ENCODE measurements at places on chromosomes 1 and 21. TPM values are rescaled to one million over a fixed set of nuclear protein-coding genes. Genes with fewer than 3 reads are reported as not detected.
A peak's percentile ranks its signal among the peaks of the same experiment; 100 is the strongest.

Gene ZNHIT6
- 8.2 TPM for total RNA-seq

DNA sequence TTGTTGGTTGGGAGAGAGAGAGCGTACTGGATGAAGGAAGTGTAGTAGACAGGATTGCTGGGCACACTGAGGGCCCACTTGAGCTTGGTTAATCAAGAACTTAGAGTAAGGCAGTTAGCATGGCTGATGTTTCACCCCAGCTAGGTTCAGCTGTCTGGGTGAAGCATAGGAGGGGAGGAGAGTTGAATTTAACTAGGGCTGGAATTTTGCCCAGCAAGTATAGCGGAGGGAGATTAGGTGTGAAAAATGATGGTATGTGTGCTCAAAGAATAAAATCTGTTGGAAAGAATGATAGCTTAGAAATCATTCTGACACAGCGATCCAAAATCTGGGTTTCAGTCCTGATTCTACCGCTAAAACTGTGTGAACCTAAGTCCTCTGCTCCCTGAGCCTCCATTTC, 461.5 kb upstream of the PROX1 start:
- no peaks in the 10 kb centered on the region for H3K36me3 ChIP-seq
- no peaks in the 10 kb centered on the region for H3K27me3 ChIP-seq

Gene OLIG2
- not detected for total RNA-seq

DNA sequence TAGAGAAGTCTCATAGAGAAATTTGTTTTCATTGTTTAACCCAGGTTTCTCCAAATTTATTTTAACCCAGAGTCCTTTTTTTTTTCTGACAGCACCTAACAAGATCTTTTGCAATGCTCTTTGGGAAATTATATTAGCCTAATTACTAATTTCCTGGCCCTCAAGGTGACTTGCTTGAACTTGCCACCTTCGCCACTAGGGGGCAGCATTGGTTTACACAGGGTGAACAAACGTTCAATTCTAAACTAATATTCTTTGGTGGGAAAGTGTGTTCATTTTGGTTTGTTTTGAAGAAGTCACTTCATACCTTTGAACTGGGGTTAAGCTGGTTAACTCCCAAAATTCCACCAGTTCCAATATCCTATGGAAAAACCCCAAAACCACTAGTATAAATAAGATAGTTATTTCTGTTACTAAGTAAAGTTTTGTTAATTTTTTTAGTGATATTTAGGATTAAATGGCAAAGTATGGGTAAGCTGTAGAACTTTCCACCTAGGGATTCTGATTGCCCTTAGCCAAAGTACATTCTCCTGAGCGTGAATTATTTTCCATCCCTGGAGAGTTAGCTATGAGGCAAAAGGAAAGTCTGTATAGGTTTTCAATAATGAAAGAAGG, 13.0 kb downstream of the CCDC190 start:
- DNase-seq: no peak
- H3K36me3 ChIP-seq: no peaks in the 10 kb centered on the region
- H3K4me1 ChIP-seq: no peaks in the 10 kb centered on the region
- no peaks in the 10 kb centered on the region for H3K27me3 ChIP-seq
- no peak overlapping the region for H3K4me3 ChIP-seq

DNA sequence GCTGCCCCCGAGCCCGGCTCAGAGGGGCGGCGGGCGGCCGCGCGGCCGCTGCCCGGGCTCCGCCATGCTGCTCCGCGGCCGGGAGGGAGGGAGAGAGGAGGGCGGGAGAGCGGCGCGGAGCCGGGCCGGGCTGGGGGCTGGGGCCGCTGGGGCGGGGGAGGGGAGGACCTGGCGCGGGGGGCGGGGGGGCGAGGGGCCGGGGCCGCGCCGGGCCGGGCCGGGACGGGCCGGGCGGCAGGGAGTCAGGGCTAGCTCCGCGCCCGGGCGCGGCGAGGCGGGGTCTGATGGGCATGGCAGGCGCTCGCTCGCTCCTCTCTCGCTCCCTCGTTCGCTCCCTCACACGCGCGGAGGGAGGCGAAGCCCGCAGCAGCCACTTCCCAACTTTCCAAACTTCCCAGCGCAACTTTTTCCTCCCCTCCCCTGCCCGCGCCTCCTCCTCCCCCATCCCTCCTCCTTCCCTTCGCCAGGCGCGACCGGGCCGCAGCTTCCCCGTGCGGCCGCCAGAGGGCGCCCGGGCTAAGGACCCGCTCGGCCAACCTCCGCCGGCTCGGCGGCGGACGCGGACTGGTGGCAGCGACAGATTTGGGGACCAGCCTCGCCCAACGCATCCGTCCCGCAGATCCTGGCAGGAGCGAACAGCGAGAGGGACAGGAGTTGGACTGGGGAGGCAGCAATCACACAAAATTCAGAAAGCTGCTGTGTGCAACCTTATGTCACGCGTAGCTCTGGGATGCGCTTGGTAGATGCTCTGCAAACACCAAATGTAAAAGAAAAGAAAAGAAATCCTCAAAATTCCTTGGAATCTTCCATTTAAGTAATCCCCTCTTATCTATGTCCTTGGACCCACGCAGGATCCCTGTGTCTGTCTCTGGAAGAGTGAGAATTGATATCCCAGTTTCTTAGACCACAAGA, at the start of gene TRABD2B:
Gene TRABD2B, minus strand, starts transcription at position 97 of the 912 bp plus-strand sequence.
- H3K27me3 ChIP-seq: no peaks in the 10 kb centered on the region
- H3K27ac ChIP-seq: peak within 1 kb of the TSS; percentile 93
- no peak for DNase-seq
- peaks cover 8% of the 10 kb centered on the region for H3K4me1 ChIP-seq
- peak within 1 kb of the TSS; percentile 38 for H3K4me3 ChIP-seq
- H3K36me3 ChIP-seq: no peaks in the 10 kb centered on the region

DNA sequence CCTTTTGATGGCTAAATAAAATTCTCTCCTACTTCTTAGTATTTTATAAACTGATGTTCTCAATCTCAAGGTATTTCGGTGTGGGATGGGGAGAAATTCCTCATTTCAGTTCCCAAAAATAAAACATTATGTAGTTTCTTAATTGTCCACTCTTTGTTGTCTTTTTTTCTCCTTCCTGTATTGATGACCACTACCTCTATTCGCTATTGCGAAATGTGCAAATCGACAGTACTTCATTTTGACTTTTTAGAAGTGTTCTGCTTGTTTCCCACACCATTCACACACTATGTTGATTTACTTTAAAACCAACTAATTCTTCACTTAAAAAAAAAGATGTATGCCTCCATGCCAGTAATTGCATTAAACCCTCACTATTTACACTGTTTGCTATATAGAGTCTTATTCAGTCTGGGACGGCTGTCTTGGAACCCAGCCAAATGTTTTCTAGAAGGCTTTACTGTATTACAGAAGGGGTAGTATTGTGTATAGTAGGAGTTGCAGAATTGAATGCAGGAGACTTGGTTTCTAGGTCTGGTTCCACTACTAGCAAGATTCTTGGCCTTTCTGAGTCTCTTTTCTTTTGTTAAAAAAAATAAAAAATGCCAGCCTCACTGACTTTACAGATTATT, 5.6 kb downstream of the RNF2 start:
- H3K4me3 ChIP-seq: no peak overlapping the region
- no peaks in the 10 kb centered on the region for H3K36me3 ChIP-seq
- no peaks in the 10 kb centered on the region for H3K27me3 ChIP-seq
- no peak overlapping the region for H3K27ac ChIP-seq
- DNase-seq: no peak

DNA sequence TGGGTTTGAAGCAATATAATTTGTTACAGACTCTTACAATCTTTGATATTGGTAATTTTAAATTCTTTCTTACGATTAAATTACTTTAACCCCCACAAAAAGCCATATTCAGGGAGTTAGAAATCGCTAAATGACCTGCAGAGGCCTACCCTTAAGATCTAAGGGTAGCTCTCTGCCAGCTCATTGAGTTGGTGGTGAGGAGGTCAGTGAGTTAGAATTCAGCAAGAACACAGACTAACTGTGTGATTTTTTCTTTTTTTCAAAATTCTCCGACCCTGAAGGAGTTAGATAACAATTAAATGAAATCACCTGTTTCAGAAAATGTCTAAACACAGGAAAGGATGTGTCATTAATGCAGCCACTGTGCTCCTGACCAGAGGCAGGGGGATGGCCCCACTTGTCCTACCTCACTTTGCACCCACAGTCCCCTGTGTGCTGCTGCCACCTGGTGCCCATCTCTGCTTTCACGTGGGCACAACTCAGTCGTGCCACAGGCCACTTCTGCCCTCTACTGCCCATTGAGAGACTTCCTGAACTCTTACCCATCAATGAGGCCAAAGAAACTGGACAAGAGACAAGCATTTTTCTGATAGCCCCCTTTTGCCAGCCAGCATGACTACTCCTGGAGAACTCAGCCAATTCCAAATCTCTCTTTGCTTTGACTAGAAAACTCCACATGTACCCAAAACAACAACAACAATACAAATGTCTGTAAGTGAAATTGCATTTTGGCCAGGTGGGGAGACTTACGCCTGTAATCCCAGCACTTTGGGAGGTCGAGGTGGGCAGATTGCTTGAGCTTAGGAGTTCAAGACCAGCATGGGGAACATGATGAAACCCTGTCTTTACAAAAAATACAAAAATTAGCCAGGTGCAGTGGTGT, 8.4 kb downstream of the CFAP45 start:
- no peak overlapping the region for H3K4me3 ChIP-seq
- H3K36me3 ChIP-seq: no peaks in the 10 kb centered on the region
- peak overlapping the region; percentile 9 for H3K27ac ChIP-seq
- peaks cover 10% of the 10 kb centered on the region for H3K4me1 ChIP-seq

GRCh38 chr1:110765640-110766335, 91.0 kb upstream of the KCNA3 start:
- DNase-seq: no peak
- no peaks in the 10 kb centered on the region for H3K36me3 ChIP-seq
- H3K4me3 ChIP-seq: no peak overlapping the region
- H3K4me1 ChIP-seq: no peaks in the 10 kb centered on the region
- no peaks in the 10 kb centered on the region for H3K27me3 ChIP-seq

DNA sequence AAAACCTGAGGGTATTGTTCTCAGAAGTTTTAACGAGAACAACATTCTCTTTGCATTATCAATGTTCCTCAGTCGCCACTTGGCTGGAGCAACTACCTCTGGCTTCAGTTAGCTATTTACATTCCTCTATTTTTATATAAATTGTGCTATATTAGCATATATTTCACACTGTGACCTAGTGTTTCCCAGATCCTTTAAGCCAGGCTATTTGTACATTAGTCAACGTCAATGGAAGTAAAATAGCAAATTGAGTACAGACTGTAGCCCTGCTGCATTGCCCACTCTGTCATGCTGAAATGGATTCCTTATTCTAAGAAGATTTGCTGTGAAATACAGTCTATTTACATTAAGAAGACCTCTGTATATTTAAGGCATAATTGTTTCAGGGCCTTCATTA, 213.8 kb downstream of the ROR1 start:
- H3K36me3 ChIP-seq: no peaks in the 10 kb centered on the region
- DNase-seq: no peak
- H3K27me3 ChIP-seq: no peaks in the 10 kb centered on the region
- no peak overlapping the region for H3K4me3 ChIP-seq
- H3K27ac ChIP-seq: no peak overlapping the region

Gene UTS2
- not detected for total RNA-seq

- H3K36me3 ChIP-seq: no peaks in the 10 kb centered on the region
- H3K4me1 ChIP-seq: no peaks in the 10 kb centered on the region
- H3K27me3 ChIP-seq: no peaks in the 10 kb centered on the region
- no peak overlapping the region for H3K4me3 ChIP-seq
- no peak overlapping the region for H3K27ac ChIP-seq
These were observed 71.7 kb downstream of the SETD4 start for GRCh38 chr21:35988416-35989137.

Gene LMOD1
- 157 TPM for total RNA-seq

DNA sequence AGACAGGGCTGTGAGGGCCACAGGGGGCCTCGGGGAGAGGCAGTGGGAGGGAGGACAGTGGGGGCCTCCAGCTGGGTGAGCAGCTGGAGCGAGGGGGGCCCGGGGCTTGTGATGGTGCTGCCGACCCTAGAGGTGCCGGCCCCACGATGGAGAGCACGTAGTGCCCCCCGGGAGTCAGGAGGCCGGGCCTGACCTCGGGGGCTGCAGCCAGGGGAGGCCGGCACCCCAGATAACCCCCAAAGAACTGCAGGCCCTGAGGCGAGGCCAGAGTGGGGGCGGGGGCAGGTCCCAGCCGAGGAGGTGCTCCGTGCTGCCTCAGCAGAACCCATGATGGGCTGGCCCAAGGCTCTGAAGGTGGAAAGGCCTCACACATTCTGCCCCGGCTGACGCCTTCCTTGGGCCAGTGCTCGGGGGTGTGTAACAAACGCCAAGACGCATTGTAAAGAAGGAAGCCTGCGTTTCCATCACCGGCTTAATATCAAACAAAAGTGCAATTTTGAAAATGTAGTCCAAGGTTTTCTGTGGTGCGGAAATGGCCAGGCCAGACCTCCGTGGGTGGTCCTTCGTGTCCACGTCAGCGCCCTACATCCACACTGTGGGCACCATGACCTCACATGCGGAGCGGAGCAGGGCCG, 55.2 kb downstream of the COL6A1 start:
- no peak for DNase-seq
- H3K27me3 ChIP-seq: no peaks in the 10 kb centered on the region
- peaks cover 6% of the 10 kb centered on the region for H3K4me1 ChIP-seq
- H3K36me3 ChIP-seq: no peaks in the 10 kb centered on the region
- no peak overlapping the region for H3K4me3 ChIP-seq

Gene CD84
- 3.5 TPM for total RNA-seq

Data from esophagus squamous epithelium (tissue), 5 donors.